ENCODE measurements at places on chromosomes 12 and 14. TPM values are rescaled to one million over a fixed set of nuclear protein-coding genes. Genes with fewer than 3 reads are reported as not detected.

OAS1 gene
- 4.1 TPM for polyA plus RNA-seq

GRCh38 chr12:5248230-5248629 is 183.7 kb upstream of the NTF3 start:
- DNase-seq, result no peak

- DNase-seq, result no peak
Observed at GRCh38 chr12:6526766-6527525, 7.4 kb upstream of the GAPDH start.

GRCh38 chr12:113610698-113611097 is 139.0 kb upstream of the LHX5 start:
- DNase-seq, result no peak

- DNase-seq, result no peak
Observed at GRCh38 chr14:99621948-99622347, 17.9 kb upstream of the CCDC85C start.

GRCh38 chr14:57918791-57919190 is 52.9 kb upstream of the SLC35F4 start:
- DNase-seq, result no peak

SUOX gene
- polyA plus RNA-seq, result 26.2 TPM

DBX2 gene
- not detected for polyA plus RNA-seq

GRCh38 chr14:51328772-51329353 is 88.8 kb downstream of the TMX1 start:
- DNase-seq, result no peak

RPL10L gene
- not detected for polyA plus RNA-seq

- no peak for DNase-seq
Observed at GRCh38 chr14:33987565-33988080, 36.7 kb upstream of the EGLN3 start.

CKB gene
- polyA plus RNA-seq, result 1,103 TPM

SOCS4 gene
- 3.7 TPM for polyA plus RNA-seq

TAS2R13 gene
- polyA plus RNA-seq, result 0.07 TPM

KLRF1 gene
- 0.08 TPM for polyA plus RNA-seq

- DNase-seq, result peak; percentile 93
Observed at GRCh38 chr12:124422570-124423523, 128.0 kb downstream of the RFLNA start.

DNA sequence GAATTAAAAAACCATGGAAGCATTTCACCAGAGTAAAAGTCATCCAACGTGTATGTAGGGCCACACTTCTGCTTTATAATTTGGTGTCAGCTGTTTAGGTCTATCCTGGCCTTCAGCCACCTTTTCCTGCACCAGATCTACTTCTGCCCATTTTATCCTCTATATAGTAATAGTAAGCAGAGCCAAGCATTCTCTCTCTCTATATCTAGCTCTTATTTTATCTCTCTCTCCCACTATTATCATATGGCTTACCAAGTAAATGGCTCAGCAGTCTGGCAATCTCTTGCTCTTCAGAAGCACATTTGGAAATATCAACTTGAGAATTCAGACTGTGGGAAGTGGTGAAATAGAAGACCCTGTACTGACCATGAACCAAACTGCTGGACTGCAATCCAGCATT is 84.1 kb upstream of the FKBP4 start:
- DNase-seq, result no peak

DNA sequence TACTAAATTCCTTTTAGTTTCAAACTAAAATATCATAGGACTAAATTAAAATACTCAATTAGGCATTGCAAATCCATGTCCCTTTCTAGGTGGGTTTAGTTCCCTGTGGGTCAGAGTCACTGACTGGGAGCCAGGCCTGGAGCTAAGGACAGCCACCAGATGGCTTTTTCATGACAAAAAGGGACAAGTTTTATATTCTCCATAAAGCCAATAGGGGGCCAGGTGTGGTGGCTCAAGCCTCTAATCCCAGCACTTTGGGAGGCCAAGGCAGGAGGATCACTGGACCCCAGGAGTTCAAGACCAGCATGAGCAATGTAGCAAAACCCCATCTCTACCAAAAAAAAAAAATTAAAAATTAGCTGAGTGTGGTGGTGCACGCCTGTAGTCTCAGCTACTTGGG is 35.4 kb upstream of the EIF5 start:
- DNase-seq, result no peak

- DNase-seq, result no peak
Observed at GRCh38 chr14:95025218-95025617, 132.1 kb downstream of the DICER1 start.

GRCh38 chr12:40156021-40156764 is 50.3 kb upstream of the SLC2A13 start:
- DNase-seq, result no peak

- no peak for DNase-seq
Observed at GRCh38 chr12:115708801-115709200, 568.7 kb downstream of the MED13L start.

- peak; percentile 33 for DNase-seq
Observed at GRCh38 chr14:104506461-104507253, 72.9 kb upstream of the C14orf180 start.

DNA sequence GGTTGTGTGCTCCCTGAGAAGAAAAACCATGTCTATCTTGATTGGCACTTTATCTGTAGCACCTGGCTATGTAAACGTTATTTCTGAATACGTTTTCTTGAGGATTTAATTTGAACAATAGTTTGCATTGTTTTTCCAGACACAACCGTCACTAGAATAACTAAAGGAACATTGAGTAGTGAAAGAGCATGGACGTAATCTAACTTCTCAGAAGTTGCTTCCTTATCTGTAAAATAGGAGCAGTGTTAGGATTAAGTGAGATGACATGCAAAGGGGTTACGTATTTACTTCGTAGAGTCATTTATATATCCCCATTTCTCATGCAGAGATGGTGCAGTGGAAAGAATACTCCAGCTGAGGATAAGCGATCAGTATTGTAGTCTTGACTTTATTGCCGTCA is 8.1 kb downstream of the AEBP2 start:
- DNase-seq, result no peak

DNA sequence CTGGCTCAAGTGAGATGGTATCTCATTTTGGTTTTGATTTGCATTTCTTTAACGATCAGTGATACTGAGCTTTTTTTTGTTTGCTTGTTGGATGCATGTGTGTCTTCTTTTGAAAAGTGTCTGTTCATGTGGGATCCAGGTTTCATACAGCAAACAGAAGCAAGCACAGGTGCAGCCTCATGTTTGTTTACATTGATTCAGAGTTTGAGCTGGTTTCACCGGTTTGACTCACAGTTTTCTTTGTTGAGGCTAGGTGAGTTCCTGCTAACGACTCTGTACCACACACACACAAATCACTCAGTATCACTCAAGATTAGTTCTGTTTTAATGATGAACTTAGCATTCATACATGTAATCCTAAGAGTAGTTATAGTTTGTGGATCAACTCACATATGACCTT is 3.7 kb downstream of the OR10G2 start:
- DNase-seq, result no peak

NTS gene
- polyA plus RNA-seq, result not detected

BATF gene
- polyA plus RNA-seq, result 0.84 TPM

DNA sequence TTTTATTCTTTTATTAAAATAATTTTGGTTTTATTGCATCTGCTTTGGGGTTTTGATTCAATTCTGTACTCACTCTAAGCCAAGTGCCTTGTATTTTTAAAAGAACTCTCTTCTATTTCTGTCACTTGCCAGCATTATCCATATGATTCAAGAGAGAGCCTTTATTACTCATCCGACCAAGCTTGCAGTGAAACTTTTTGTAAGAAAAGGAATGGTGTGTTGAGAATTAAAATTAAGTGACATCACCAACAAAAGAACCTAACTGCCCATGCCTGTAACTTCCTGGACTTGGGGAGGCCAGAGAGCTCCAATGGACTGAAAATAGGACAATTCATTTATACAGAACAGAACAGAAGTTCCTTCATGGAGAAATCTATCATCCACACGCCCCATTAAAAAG is 52.1 kb downstream of the GALNT4 start:
- DNase-seq, result no peak

DNA sequence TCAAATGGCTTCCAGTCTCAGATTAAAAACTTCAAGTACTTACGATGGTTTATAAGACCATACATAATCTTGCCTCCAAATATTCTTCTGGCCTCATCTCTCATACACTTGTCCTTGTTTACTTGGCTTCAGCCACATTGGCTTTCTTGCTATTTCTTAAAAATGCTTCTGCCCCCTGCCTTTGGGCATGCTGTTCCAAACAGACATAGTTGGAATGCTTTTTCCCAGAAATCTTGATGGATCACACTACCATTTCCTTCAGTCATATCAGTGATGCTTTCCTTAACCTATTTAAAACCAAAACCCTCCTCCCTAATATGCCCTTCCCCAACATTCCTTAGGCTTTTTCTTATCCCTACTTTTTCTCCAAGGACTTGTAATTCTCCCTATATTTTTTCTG is 74.4 kb upstream of the PAWR start:
- DNase-seq, result no peak

RHOJ gene
- polyA plus RNA-seq, result 10.4 TPM

GDF3 gene
- polyA plus RNA-seq, result 0.30 TPM

KRT6B gene
- polyA plus RNA-seq, result not detected

ACRBP gene
- polyA plus RNA-seq, result 0.34 TPM

DNA sequence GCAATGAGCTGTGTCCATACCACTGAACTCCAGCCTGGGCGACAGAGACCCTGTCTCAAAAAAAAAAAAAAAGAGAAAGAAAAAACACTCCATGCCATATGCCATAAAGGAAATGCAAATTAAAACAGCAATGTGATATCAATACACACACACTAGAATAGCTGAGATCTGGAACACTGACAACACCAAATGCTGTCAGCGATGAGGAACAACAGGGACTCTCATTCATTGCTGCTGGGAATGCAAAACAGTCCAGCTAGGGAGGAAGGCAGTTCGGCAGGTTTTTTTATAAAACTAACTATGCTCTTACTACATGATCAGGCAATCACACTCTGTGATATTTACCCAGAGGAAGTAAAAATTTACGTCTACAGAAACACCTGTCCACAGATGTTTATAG is 3.4 kb upstream of the ABCB9 start:
- no peak for DNase-seq

TAC3 gene
- polyA plus RNA-seq, result not detected

- DNase-seq, result no peak
Observed at GRCh38 chr12:59650588-59651228, 54.9 kb downstream of the SLC16A7 start.

- DNase-seq, result no peak
Observed at GRCh38 chr12:32754111-32754510, 1.6 kb downstream of the YARS2 start.

RNASE1 gene
- 242 TPM for polyA plus RNA-seq

GRCh38 chr12:104462931-104463339 is 6.2 kb downstream of the CHST11 start:
- no peak for DNase-seq

GRCh38 chr12:2539938-2540337 is 254.8 kb upstream of the FKBP4 start:
- DNase-seq, result peak; percentile 52

DNA sequence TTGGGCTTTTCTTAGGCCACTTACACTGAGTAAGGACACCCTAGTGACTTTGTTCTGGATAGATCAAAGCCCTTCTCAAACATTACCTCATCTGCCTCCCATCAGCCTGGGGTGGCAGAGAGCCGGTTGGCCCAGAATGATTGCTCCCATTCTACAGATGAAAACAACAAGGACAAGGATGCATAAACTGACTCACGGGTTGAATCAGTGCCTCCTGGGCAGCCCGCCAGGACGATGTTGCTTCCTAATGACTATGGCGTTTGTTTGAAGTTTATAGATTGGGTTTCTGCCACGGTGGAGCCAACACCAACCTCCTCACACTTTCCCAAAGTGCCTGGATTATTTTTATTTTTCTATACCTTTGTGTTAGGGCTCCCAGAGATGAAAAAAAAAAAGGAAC is 3.6 kb upstream of the VRK1 start:
- DNase-seq, result no peak

GRCh38 chr14:76109087-76109880 is 42.4 kb upstream of the GPATCH2L start:
- DNase-seq, result no peak

GRCh38 chr12:12088147-12088546 is 17.4 kb downstream of the BCL2L14 start:
- no peak for DNase-seq

Data from heart left ventricle (tissue), 16 donors.